KBM-7 (cell line): ENCODE measurements at places on chromosomes 1 and 21.

- no peak for DNase-seq
Measured at GRCh38 chr1:78972723-78973122, 33.8 kb downstream of the ADGRL4 start.

DNA sequence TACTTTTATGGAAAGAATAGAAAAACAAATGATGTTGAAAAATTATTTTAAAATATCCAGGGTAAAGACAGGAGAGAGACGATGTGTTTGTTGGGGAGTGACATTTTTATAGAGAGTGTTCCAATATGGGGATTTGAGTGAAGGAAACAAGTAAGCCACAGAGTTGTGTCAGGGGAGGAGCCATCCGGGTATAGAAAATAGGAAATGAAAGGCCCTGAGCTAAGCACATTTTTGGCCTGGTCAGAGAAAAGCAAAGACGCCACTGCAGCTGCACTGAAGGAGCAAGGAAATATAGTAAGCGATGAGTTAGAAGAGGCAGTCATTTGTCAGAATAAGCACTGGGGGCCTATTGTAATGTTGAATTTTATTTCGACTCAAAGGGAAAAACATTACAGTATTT lies 107.3 kb upstream of the ADGRL4 start:
- DNase-seq = no peak

- no peak for DNase-seq
Measured at GRCh38 chr1:113887402-113888175, at the start of gene BCL2L15. TSS of gene BCL2L15 (minus strand) at chr1:113887581. CDS start at chr1:113887375, 206 bp downstream.

DNA sequence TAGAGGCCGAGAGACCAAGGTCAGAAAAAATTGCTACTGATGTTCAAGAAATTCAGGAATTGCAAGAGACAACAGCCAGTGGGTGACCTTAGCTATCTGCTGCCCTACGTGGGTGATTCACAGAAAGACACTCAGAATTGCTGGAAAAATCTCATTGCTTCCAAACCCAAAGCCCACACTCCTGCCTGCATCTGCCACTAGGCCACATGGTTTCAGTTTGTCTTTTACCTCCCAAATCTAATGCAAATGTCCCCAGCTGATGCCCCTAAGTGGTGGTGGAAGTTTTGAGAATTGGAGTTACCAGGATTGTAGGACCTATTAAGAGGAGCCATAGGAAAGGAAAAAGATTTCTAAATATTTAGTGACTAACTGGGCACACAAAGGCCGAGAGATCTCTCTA lies 341.5 kb upstream of the CHRM3 start:
- DNase-seq = no peak

DNA sequence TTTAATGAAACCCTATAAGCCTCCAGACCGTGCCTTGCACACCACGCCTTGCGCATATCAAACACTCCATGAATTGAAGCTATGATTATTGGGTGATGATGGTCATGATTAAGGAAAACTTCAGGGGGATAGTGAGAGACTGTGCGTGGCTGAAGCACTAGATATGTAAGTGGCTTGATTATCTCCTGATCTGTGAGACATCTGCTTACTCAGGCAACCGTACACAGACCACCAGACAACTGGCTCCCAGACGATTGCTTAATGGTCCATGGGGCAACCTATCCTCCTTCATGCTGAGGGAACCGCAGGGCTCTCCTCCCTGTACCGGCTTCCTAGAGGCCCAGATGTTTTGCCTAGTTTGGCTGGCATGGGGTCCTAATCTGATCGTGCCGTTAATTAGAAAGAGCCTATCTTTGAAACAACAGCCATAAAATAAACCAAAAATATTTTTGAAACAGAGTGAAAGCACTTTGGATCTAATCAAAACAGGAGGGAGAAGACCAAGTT lies 51.6 kb downstream of the IRF2BP2 start:
- peak; percentile 92 for DNase-seq
